ENCODE measurements at places on chromosomes 6 and 20.

DNA sequence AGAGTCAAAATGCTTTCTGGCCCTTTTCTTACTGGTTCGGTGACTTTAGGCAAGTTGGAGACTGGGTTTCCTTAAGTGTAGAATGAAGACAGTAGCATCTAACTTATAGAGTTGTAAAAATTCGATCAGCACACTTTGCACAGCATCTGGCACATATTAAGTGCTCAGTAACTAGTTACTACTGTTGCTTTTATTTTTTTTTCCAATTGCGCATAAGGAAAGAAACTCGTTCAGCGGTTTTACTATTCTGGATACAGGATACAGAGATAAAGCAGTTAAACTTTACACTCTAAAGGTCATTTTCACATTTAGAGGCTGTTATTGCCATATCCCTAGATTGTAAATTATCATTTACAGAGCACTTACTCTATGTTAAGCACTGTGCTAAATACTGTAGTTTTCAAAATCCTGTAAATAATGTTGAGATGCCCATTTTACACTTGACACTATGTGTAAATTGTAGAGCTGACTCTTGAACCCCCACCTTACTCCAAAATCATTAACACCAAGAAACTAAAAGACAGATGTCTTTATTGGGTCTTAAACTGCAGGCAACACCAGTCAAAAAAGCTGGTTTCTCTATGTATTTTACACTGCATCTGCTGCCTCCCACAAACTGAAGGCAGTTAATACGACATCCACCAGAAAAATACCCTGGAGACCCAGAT lies 886 bp downstream of the ROMO1 start:
- no peak for DNase-seq

DNA sequence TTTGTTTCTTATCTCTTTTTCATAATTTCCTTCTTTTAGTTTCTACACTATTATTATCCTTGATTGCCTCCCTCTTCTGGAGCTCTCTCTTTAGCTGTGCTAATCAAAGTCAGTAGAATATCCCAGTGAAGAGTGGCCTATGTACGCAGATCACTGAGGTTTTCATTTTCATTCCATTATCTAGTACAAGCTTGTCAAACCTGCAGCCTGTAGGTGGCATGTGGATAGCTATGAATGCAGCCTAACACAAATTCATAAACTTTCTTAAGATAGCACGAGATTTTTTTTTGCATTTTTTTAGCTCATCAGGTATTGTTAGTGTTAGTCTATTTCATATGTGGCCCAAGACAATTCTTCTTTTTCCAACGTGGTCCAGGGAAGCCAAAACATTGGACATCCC lies 825.7 kb upstream of the MAP3K7 start:
- no peak for DNase-seq

- no peak for DNase-seq
Observed at GRCh38 chr6:115932481-115932880, 128.2 kb downstream of the FRK start.

GRCh38 chr6:4021854-4022695 lies 56.9 kb downstream of the FAM217A start:
- peak; percentile 47 for DNase-seq

DNA sequence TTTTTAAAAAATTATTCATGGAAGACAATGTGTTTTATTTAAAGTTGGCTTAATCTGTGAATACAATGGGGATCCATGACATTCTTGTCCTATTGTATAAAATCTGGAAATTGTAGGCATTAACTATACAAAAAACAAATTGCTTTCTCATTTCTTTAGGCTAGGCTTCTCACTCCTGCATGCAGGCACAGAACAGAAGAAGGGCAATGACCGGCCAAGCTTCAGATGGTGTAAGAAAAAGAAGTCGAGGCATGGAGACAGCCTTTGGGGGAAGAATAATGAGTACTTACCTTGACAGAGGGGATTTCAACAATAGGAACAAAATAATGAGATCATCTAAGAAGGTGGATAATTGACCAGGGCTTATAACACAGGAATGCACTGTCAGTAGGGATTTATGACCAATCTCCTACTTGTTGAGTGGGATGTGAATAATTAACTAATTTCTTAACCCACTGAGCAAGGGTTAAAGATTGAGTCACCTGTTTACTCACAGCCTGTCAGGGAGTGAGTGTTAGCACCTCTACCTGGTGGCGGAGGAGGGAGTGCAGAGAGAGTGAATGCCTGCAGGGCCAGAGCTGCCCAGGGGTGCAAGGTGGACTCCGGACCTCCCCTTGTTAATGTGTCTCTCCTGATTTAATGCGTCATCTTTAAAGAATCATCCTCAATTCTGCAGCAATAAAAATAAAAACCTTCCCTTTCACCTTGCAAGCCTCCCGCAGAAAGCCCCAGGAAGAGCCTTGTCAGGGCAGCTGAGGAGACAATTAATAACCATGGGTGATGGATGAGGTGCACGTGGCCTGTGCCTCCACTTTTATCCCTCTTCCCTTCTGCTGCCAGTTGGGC lies 3.9 kb downstream of the SLC22A2 start:
- peak; percentile 37 for DNase-seq

DNA sequence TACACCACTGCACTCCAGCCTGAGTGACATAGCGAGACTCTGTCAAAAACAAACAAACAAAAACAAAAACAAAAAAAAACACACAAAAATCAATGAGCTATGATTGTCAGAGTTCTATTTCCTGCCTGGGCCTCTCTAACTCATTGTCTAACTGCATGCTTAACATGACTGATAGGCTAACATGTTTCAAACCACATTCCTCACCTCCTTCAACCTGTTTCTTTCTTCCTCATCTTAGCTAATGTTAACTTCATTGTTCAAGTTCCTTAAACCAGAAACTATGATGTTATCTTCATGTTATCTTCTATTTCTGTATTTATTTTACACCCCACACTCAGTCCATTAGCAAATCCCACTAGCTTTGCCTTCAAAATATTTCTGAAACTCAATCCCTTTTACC lies 41.5 kb downstream of the BEND6 start:
- no peak for DNase-seq

DNA sequence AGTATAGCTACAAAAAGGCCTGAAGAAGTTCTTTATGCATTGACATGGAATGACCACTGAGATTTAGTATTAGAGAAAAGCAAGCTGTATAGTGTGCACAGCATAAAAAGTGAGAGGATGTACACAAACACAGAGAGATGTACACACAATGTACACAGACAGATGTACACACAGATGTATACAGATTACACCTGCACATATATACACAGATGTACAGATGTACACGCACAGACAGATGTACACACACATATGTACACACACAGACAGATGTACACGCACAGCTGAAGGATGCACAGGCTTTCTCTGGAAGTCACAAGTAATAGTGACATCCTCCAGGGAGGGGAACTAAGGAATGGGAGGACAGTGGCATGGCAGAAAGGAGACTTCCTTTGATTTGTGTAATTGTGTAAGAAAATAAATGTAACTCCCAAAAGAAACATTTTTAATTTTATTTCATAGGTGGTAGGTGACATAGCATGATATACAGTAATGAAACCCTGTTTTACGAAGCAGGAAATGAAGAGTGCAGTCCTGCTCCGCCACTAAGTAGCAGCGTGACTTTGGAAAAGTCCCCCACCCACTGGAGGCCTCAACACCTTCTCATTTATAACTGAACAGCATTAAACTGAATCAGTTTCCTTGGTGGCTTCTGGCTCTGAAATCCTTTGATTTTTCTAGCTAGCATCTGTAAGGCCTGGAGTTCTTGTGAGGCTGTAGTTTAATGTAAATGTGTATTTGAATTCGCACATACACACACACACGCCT lies 14.1 kb downstream of the NFATC2 start:
- no peak for DNase-seq

DNA sequence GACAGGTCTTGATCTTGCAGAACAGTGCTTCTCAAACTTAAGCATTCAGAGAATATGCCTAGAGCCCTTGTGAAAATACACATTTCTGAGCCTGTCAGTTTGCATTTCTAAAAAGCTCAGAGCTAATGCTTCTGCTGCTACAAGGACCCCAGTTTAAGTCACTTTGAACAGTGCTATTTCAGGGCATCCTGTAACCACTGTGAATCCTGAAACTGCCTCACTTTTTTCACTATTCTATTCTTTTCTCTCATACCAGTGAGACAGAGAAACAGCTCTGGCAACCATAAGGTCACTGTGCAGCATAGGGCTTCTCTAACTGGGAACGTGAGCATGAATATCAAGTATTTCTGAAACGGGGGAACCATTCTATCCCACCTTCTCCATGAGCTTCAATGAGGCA lies 51.2 kb downstream of the LGSN start:
- no peak for DNase-seq

GRCh38 chr6:134519465-134519864 lies 201.6 kb upstream of the SGK1 start:
- no peak for DNase-seq
